ENCODE measurements at places on chromosomes 11 and 22.

DNA sequence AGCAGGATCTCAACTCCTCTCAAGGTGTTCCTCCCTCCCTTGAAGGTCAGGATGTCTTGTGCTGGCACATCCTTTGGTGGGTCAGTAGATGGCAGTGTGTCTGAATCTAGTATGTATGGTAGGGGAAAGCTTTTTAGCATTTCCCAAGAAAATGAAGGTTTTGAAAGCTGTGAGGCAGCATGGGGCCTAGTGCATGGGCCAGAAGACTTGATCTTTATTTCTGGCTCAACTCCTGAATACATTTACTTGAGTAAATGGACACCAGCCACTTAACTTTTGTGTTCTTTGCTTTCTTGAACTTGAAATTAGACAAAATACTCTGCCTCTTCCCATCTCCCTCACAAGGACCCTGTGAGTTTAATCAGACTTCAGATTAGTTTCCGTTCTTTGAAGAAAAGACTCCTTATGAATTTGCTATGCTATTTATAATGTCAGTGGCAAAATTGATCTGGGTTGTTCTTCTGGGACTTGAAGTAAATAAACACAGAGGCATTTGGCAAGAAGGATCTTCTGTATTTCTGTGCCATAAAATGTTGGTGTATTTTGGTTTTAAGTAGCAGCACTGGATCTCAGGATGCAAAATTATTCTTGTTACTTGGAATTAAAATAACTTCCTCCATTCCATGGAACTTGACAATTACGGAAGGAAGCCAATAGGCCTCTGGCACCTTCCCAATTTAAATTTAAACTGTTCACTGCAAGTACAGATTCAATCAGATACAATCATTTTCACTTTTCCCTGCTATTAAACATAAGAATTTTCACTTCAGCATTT, 288.8 kb downstream of the CASP12 start:
- peak; percentile 28 for DNase-seq

DNA sequence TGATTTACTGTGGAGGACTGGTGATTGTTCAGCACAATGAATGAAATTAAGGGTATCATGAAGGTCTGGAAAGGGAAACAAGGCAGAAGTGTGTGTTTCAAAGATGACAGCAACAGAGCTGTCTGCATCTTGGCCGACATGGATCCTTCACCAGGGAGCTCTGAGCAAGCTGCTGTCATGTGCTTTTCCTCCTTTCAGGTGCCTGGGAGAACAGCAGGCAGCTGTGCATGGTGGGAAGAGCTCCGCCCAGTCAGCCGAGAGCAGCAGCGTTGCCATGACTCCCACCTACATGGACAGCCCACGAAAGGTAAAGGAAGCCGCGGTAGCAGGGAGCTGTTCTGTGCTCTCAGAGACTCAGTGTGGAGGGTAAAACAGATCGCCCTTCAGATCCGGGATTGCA, 87.1 kb upstream of the YWHAH start:
- DNase-seq = no peak

GRCh38 chr11:114379394-114380069, 20.8 kb downstream of the C11orf71 start:
- DNase-seq = no peak

DNA sequence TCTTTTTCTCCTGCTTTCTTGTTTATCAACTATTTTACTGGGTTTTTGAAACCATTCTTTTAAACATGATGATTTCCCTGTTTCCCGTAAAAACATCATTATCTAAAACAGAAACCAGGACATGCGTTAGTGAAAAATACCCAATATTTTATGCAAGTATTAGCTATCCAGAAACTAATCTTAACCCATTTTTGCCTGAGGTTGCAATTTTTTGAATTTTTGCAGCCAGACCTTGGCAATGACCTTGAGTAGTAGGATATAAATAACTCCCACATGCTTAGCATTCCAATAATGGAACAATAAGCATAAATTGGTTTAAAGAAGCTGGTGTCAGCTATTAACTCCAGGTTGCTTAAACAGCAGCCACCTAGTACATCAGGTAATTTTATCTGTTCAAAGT, 308.9 kb upstream of the ANO3 start:
- DNase-seq = no peak

DNA sequence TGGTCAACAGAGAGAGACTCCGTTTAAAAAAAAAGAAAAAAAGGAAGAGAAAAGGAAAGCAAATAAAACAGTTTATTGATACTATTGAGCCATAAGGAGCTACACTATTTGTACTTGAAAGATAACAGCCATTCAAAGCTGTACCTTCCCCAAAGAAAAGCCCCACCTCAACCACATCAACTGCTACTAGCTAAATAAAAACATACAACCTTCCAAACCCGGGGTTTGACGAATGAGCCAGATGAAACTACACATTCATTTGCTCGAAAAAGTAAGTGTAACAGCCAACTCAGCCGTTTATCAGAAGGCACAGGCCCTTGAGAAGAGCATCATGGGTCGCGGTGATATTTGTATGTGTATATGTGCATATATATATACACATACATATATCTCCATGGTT, 78.4 kb downstream of the SIK3 start:
- DNase-seq = no peak

- DNase-seq = peak; percentile 75
Measured at GRCh38 chr22:50209893-50210292, 9.1 kb downstream of the SELENOO start.

- no peak for DNase-seq
Measured at GRCh38 chr22:46390652-46391301, 55.3 kb downstream of the TRMU start.

DNA sequence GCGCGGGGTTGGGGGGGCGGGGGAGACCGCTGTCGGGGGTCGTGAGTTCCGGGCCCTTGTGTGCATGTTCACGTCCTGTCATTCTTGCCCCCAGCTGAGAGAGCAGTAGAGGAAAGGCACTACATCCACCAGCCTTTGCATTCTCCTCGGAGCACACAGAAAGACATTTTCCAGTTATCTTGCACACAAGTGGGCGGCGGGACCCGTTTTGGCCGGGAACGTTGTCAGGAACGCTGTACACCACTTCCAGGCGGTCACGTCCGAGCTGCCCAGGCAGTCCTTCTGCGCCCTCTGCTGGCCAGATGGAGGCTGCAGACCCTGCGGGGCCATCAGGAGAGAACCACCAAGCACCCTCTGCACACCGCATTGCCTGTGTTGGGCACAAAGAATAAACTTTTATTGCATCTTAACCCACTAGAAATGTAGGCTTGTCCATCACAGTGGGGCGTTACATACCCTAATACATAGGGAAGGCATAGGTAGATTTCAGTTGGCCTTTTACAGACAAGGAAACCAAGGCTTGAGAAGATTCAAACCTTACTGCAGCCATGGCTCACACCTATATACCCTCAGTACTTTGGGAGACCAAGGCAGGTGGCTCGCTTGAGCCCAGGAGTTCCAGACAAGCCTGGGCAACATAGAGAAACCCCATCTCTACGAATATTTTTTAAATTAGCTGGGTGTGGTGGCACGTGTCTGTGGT, 2.8 kb upstream of the CDKN1C start:
- DNase-seq = peak; percentile 84

DNA sequence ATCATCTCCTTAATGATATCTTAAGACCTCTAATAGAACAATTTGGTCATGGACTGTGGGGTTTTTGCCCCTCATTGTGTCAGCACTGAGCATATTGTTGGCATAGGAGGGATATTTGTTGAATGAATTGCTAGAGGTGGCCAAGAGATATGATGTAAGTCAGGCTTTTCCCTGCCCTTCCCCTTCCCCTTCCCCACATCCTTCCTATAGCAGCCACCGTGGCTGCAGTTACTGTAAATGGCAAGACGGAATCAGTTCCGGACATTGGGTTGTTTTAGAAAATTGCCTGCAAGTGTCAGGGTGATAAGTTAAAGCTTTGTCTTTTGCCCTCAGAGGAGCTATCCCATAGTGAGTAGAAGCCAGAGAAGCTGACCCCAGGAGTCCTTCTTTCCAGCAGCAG, 23.0 kb downstream of the LIMK2 start:
- DNase-seq = no peak

DNA sequence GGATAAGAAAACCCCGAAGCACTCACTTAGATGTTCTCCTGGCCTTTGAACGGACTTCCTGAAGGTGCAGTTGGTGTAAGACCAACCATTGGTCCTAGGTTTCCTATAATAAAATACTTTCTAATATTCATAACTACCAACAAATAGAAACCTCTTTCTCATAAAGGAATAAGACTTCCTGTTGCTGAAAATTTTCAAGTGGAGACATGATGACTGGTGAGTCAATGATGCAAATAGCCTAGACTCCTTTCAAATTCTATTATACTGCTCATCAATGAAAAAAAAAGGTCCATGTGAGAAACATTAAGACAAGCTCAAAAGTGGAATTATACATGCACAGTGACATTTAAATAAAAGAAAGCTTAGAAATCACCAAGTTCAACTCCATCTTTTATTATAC, 862.8 kb downstream of the FAM181B start:
- DNase-seq = no peak

GRCh38 chr11:60221181-60221580, 21.8 kb downstream of the MS4A4E start:
- no peak for DNase-seq

DNA sequence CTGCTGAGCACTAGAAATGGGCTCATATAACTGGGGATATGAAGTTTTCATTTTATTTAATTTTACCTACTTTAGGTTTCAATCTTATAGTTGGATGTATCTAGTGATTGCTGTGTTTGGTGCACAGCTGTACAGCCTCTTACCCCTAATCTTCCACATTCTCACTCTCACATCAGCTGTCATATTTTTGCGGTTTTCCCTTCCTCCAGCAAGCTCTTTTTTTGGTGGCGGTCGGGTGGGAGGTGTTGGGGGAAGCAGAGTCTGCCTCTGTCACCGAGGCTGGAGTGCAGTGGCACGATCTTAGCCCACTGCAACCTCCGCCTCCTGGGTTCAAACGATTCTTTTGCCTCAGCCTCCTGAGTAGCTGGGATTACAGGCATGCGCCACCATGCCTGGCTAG, 445.1 kb upstream of the ISX start:
- no peak for DNase-seq

- DNase-seq = no peak
Measured at GRCh38 chr11:36372101-36372771, 76.1 kb downstream of the PRR5L start.

GRCh38 chr11:74072721-74073120, 63.8 kb upstream of the UCP3 start:
- no peak for DNase-seq

GRCh38 chr11:71199226-71199820, 53.1 kb downstream of the SHANK2 start:
- DNase-seq = no peak

GRCh38 chr11:14423633-14424032, 64.7 kb upstream of the RRAS2 start:
- no peak for DNase-seq

DNA sequence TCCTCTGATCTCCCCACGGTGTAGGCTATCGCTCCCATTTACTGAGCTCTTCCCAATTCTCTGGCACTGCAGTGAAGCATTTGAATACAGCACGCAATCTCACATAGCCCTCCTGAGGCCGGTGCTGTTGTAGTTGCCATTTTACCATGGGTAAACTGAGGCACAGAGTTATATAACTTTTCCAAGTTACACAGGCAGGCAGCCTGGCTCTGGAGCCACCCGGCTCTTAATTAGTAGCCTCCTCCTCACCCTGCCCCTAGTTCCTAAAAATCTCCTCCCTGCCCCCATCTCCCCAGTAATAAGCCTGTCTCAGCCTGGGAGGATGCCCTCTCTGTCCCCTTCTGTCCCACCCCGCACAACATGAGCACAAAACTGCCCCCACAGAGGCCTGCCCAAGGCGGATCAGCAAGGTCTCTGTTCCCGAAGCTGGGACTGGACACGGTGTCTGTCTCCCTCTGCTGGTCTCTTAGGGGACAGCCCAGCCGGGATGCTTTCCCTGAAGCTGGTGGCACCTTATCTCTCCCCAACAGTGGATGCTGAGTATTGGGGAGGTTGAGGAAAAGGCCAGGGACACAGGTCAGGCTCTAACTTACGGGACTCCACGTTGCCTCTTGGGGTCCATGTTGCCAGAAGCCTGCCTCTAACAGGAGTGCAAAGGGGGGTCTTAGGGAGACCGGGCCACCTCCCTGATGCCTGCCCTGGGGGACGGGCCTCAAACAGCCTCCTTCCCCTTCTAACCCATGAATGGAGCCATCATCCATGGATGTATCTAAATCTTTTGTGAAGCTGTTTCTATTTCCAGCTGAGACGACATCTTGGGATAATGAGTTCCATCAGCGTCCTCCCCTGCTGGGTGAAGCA, 9.1 kb upstream of the CLCF1 start:
- peak; percentile 83 for DNase-seq

DNA sequence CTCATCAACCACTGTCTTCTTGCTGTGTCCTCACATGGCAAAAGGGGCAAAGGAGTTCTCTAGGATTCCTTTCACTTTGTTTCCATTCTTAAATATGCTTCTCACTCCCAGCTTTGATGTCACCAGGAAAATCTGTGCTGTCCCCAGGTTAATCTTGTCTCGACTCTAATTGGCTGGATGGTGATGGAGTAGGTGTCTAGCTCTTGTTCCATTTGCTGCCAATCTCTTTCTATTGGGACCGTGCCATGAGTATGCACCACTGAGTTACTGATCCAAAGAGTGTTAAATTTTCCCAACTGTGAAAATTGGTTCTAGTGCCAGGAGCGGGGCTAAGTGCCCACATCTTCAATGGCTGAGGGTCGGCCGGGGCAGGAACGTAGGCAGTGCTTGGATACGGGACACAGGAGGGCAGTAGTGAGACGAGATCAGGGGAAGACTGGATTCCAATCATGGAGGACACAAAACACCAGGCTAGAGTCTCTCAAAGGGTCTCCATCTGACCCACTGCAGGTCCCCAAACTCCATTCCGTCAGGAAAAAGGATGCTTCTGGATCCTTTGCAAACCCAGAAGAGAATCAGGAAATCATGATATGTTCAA, 47.7 kb upstream of the CSNK2A3 start:
- no peak for DNase-seq

GRCh38 chr11:6488821-6489220, 7.5 kb downstream of the TIMM10B start:
- DNase-seq = no peak

DNA sequence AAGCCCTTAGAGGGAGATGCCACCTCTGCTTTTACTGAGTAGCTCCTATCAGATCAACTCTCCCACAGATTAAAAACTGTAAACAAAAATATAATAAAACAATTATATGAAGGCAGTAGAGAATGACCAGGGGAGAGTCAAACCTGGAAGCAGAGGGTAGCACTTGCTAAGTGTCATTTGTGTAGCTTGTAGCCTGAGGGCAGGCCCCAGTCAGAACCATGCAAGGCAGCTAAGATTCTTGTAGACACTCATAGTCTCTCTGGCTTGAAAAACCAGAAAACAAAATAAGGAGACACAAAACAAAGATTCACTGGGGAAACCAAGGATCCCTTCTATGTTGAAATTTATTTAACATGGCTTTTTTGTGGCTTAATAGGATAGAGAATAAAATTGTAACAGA, 110.4 kb downstream of the WNT11 start:
- DNase-seq = no peak

GRCh38 chr22:36872084-36872483, 11.3 kb downstream of the NCF4 start:
- no peak for DNase-seq

- DNase-seq = no peak
Measured at GRCh38 chr11:114569801-114570200, 10.1 kb upstream of the NXPE1 start.
